ENCODE measurements at places on chromosomes 13 and 19.

DNA sequence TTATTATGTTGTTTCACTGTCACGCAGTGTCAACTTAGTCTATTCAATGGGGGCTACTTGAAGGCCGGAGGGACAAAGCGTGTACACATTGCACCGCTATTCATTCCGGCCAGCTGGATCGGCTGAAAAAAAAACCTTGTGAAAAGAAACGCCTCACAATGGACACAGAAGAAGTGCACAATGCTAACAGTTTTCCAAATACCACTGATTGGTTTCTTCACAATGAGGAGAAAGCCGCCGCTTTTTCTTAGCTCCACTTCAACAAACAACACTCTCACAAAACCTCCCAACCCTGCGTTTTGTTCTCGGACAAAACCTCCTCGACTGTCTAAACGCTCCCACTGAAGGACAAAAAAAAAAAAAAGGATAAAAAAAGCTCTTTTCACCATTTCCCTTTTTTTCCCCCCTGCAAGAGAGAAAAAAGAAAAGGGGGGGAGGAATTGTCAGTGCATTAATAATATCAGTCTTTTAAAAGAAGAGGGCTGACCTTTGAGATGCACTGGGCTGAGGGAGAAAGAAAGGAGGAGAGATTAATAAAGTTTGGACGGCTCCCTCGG, 5.4 kb downstream of the SOX21 start:
- DNase-seq = no peak

DNA sequence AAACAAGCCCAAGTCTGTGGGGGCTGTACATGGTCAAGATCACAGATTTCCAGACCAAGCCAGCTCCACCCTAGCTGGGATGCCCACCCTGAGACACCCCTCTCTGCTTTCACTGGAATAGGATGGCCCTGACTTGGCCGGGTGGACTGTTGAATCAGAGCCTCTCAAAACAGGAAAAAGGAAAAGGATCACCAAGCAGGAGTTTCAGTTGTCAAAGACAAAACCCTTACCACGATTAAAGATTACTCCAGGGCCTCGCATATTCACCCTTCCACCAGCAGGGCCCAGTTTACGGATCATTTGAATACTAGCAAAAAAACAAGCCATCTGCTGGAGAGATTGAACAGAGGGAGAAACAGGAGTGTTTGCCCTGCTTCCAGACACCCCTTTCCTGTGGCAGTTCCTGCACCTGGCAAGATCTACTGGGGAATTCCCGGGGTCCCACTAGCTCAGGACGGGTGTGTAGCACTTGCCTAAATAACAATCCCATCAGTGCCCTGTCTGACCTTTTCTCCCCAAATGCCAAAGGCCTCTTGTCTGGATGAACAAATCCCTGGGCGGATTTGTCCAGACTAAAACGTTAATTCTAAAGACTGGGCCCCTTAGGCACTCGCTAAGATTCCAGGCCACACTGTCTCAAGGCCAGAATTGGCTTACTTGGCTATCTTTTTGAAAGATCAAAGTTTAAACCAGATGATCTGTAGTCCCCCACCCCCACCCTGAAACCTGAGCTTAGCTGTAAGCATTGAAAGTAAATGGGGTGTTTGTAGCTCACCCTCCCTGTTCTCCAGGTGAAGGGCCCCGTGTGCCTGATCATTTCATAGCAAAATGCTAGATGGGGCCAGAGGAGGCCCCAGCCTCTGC, 38.4 kb downstream of the ACTN4 start:
- no peak for DNase-seq

DNA sequence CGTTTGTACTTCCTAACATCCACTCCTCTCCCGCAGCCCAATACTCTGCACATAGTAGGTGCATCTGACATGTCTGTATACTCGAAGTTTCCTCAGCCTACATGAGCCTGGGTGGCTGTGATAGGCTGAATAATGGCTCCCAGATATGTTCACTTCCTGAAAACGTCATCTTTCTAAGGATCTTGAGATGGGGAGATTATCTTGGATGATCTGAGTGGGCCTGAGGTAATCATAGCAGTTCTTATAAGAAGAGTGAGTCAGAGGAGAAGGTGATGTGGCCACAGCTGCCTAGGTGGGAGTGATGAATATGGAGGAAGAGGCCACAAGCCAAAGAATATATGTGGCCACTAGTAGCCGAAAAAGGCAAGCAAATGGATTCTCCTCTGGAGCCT, 84.2 kb downstream of the AKAP11 start:
- no peak for DNase-seq

DNA sequence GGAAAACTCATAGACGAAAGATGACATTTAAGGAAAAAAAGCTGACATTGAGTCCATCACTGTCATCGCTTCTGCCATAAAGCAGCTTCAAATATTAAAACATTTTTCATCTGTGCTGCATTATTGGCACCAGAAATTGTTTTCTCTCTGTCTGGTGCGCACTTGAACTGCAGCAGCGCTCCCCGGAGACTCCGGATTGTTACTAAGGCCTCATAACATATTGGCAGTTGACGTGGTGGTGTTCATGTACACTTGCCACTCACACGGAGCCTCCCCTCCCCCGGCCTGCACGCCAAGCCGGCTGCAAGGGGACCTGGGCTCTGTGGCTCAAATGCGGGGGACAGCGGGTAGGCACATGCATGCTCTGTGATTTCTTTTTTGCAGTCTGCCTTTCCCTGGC, 203.2 kb downstream of the TSHZ3 start:
- DNase-seq = no peak

GRCh38 chr13:30679483-30680330, 55.6 kb upstream of the ALOX5AP start:
- peak; percentile 28 for DNase-seq

DNA sequence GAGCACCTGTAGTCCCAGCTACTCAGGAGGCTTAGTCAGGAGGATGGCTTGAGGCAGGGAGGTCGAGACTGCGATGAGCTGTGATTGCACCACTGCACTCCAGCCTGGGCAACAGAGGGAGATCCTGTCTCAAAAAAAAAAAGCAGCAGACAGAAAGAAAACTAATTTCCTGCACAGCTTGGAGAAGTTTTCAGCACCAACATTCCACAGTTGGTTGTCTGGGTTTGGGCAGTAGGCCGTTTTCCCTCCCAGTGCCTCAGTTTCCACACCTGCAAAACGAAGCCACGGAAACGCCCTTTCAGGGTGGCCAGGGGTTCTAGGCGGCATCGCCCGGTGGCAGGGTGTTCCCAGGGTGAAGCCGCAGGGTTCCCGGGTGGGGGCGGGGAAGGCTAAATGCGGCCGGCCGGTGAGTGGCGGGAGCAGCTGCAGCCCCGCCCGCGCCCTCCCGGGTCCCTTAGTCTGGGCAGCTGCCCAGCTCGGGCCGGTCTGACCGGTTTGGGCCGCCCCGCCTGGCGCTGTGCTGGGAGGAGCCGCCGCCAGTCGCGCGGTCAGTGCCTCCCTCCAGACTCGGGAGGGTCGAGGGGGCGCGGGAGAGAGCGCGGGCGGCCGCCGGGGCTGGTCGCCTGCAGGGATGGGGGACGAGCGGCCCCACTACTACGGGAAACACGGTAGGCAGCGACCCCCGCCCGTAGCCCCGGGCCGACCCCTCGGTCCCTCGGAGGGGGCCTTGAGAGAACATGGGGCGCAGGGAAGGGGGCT, at the start of gene SLC44A2:
Gene SLC44A2, plus strand, starts transcription at position 551 of the 759 bp plus-strand sequence. Its CDS starts 81 bp downstream, at position 632.
- no peak for DNase-seq
